Esophagus squamous epithelium (tissue), 5 donors: ENCODE measurements at places on chromosomes 6 and 20.

GRCh38 chr20:45890985-45891983, at the start of the genes CTSA and NEURL2:
Gene CTSA, plus strand, starts transcription at chr20:45891335. Its CDS starts 234 bp downstream, at chr20:45891569.
Gene NEURL2, minus strand, starts transcription at chr20:45891208. Its CDS starts 217 bp downstream, at chr20:45890991.
- DNase-seq: peak; percentile 55

DNA sequence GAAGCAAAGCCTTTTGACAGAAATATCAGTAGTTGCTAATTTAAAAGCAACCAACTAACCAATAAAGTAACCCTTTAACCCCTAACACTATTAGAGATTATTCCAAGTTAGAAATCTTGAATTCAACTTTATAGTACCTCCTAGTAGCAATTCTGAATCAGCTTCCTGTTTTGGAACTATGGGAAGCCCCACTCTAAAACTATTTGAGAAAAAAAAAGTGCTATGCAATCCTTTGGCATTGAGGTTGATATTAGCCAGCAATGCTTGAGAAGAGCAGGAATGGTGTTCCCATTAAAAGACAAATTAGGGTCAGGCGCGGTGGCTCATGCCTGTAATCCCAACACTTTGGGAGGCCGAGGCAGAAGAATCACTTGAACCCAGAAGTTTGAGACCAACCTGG, 306.2 kb upstream of the ZFP64 start:
- DNase-seq: no peak

GRCh38 chr6:44712353-44713111, 325.0 kb downstream of the CDC5L start:
- DNase-seq: no peak

- no peak for DNase-seq
Measured at GRCh38 chr6:105646391-105646867, 243.5 kb upstream of the PREP start.

- DNase-seq: no peak
Measured at GRCh38 chr20:43839793-43840199, 74.9 kb upstream of the TOX2 start.

- no peak for DNase-seq
Measured at GRCh38 chr6:34692280-34692679, 4.3 kb downstream of the ILRUN start.

GRCh38 chr20:52972190-52972937, at the start of gene TSHZ2:
Gene TSHZ2, plus strand, starts transcription at chr20:52972358. Its CDS starts 936 bp downstream, at chr20:52973294.
- peak; percentile 6 for DNase-seq

GRCh38 chr6:38543022-38543421, 96.7 kb downstream of the BTBD9 start:
- no peak for DNase-seq

DNA sequence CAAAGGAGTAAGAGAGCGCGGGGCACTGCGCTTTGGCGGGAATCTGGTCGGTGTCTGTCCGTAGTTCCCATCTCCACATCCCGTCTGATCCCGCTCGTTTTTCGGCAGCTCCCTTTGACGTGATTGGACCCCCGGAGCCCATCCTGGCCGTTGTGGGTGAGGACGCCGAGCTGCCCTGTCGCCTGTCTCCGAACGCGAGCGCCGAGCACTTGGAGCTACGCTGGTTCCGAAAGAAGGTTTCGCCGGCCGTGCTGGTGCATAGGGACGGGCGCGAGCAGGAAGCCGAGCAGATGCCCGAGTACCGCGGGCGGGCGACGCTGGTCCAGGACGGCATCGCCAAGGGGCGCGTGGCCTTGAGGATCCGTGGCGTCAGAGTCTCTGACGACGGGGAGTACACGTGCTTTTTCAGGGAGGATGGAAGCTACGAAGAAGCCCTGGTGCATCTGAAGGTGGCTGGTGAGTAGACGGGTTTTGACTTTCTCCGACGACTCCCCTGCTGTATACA, 1.4 kb downstream of the BTN1A1 start:
- DNase-seq: no peak

GRCh38 chr6:117928833-117929232, 21.8 kb downstream of the SLC35F1 start:
- DNase-seq: no peak

GRCh38 chr6:22468256-22468965, 101.0 kb upstream of the HDGFL1 start:
- DNase-seq: no peak

- DNase-seq: no peak
Measured at GRCh38 chr20:5342021-5342420, 25.3 kb upstream of the PROKR2 start.

DNA sequence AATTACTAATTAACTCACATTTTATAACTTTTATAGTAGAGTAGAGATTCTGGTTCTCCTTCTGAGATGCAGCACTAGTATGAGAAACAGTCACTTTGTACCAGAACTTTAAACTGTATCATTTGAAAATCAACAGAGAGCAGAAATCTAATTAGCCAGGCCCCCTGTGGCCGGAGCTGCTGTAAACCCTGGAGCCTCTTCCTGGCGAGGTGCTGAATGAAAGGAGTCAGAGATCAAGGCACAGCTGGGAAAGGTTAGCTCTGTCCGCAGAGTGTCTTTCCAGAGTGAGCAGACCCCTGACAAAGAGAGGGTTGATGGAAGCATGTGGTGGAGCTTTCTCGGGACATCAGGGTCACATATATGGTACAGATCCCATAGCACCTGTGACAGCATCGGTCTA, 703.8 kb downstream of the RFPL4B start:
- DNase-seq: no peak

DNA sequence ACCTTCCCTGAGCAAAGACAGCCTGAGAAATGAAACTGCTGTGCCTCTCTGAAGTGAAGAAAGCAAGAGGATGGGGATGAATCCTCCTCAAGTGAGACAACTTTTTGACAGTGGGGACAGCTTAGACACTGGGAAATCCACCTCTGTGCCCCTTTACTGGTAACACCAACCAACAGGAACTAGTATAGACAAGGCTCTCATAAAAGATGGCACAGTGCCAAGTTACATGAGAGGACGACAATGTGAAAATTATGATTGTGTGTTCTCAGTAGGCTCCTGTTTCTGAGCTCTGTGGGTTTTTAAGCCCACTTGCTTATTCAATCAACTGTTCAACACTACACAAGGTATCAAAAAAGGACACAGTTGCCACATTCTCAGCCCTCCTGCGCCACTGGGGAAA, 41.6 kb upstream of the LYRM2 start:
- DNase-seq: no peak

- DNase-seq: no peak
Measured at GRCh38 chr20:2224368-2224639, 71.5 kb upstream of the TGM3 start.

DNA sequence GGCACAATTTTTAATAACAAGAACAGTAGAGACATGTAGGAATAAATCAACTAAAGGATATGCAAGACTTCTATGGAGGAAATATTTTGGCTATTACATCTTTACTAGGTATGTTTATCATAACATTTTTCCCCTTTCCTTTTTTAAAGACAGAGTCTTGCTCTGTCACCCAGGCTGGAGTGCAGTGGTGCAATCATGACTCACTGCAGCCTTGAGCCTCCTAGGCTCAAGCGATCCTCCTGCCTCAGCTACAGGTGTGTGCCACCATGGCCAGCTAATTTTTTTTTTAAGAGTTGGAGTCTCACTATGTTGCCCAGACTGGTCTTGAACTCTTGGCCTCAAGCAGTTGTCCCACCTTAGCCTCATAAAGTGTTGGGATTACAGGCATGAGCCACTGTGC, 37.0 kb downstream of the AKAP7 start:
- no peak for DNase-seq

GRCh38 chr6:166599205-166599604, 12.7 kb upstream of the RAMACL start:
- no peak for DNase-seq

DNA sequence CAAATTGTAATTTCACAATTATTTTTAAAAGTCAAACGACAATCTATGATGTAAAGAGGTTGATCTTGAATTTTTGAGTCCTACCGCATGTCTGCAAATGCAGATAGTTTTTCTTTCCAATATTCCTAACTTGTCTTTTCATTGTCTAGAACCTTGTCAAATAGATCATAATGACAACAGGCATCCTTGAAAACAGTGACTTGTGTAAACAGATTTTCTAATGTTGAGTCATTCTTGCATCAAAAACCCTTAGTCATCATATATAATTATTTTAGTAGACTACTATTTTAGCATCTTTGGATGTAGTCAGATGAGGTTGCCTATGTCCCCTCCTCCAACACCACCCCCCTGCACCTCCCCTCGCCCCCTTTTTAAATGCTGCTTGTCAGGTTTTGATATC, 43.8 kb downstream of the BMP6 start:
- no peak for DNase-seq

DNA sequence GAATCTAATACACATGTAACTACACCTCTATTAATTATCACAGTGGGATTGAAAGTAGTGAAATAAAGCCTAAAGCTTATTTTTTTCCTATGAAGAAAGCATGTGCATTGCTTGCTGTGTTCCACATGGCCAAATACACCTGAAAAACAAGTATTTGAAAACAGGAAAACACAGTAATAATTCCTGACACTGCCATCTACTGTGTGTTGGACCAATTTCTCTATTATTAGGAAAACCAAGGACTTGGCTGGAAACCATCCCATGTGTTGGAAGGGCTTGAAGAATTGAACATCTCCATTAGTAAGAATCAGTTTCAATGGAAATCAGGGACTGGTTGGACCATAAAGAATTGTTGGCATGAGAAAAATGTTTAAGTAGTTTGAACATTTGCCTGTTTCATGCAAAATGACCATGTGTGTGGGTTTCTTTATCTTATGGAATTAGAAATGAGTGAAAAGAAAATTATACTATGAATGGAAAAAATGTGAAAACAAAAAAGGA, 124.1 kb downstream of the PHF3 start:
- no peak for DNase-seq

GRCh38 chr6:169503422-169504152, 198.2 kb downstream of the WDR27 start:
- no peak for DNase-seq

- DNase-seq: no peak
Measured at GRCh38 chr20:3777716-3778629, 3.3 kb downstream of the SPEF1 start.

- DNase-seq: no peak
Measured at GRCh38 chr20:37849156-37849555, 53.8 kb upstream of the VSTM2L start.

DNA sequence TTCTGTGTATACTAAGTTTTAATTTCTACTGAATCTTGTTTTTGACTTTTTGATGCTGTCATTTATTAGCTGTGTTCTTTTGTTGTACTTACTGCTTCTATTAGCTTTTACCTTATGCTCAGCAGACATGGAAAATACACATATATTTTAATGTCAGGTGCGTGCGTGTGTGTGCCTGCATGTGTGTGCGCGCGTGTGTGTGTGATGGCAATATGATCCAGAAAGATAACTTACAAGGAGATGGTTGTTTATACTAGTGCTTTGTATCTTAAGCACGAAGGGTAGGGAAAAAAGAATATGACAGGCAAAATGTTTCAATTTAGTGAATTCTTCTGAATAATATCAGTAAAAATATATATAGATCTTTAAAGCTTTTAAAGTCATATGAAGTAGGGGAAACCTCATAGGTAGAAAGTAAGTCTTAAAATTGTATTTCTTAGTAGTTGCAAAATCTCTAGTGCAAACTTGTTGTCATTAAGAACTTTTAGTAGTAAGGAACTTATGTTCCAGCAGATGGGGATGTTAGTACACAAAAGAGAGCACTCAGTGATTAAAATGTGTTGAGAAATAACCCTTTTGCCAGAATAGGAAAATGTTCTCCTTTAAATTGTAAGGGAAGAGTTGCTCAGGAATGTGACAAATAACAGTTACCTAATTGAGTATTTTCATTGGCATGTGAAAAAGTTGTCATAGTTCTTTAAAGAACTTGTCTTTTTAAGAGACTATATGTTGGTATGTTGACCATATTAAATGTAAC, 13.2 kb downstream of the QKI start:
- DNase-seq: no peak

DNA sequence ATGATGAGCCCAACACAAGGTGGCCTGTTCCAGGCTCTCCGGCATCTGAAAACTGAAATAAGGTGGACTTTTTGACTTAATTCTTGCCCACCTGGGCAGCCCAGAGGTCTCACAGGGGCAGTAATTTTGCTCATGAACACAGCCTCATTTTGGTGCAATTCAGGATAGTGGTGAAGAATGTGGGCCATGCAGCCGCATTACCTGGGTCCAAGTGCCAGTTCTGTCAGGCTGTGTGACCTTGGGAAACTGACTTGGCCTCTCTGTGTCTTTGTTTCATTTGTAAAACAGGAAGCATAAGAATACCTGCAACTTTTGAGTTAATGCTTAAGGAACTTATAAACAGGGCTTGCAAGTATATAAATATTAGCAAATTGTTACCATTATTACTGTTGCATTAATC, 5.6 kb downstream of the PREX1 start:
- no peak for DNase-seq

- DNase-seq: no peak
Measured at GRCh38 chr6:108736832-108737231, 111.4 kb upstream of the ARMC2 start.

DNA sequence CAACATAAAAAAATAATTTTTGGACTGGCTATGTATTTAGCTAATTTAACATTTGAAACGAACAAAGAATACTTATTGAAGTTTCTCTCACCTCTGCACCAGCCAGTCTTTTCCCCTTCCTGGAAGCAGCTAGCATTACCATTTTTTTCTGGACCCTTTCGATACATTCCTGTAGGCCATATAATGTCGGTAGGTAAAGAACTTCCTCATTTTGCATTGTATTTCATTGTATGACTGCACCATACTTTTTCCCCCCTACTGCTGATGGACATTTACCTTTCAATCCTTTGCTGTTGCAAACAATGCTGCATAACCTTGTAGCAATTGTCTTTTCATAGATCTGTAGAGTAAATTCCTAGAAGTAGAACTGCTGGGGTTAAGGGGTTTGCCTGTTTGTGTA, 17.6 kb downstream of the CBFA2T2 start:
- no peak for DNase-seq

DNA sequence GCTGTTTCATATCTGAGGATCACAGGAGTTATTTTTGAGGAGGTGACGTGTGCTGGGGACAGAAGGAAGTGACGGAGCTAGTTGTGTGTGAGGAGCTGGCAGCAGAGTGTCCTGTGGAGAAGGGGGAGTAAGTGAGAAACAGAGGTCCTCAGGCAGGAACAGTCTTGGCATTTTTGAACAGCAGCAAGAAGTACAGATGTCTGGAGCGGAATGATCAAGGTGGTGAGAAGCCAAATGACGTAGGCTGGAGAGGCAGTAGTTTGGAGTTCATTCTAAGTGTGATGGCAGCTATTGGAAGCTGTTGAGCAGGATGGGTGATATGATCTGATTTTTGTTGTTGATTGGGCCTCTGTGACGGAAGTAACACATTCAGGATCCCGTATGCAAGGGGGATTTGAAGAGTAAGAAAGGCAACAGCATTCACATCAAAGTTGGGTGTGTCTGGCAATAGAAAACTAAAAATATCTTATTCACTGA, 52.3 kb downstream of the SOBP start:
- DNase-seq: no peak

- DNase-seq: no peak
Measured at GRCh38 chr6:63802606-63803206, 167.1 kb downstream of the PHF3 start.

GRCh38 chr6:110284855-110285254, 73.3 kb downstream of the METTL24 start:
- DNase-seq: no peak
